Dermis blood vessel endothelial cell (primary cell): ENCODE measurements at places on chromosomes 3 and 15. TPM values are rescaled to one million over a fixed set of nuclear protein-coding genes. Genes with fewer than 3 reads are reported as not detected.

IQCB1 gene
- total RNA-seq = 10.6 and 15.5 TPM in 2 replicates

UACA gene
- total RNA-seq = 170 and 185 TPM in 2 replicates

PATL2 gene
- 0.09 and 0.17 TPM in 2 replicates for total RNA-seq

GRCh38 chr3:58009026-58009748, 965 bp downstream of the FLNB start:
- DNase-seq = peak; percentile 24

DNA sequence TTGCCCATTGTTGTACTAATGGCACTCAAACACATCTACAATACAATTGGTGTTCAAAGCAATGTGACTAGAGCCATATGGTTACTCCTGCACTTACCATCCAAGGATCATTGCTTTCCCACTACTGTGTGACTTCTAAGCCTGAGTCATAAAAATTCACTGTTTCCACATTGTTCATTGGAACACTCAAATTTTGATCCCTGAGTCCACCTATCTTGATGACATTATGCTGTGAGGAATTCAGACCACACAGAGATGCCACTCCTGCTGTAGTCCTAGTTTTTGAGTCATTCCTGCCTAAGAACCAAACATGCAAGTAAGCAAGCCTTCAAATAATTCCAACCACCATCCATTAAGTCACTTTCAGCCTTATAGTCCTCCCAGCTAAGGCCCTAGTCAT, 176.2 kb downstream of the EFHB start:
- DNase-seq = no peak

DNA sequence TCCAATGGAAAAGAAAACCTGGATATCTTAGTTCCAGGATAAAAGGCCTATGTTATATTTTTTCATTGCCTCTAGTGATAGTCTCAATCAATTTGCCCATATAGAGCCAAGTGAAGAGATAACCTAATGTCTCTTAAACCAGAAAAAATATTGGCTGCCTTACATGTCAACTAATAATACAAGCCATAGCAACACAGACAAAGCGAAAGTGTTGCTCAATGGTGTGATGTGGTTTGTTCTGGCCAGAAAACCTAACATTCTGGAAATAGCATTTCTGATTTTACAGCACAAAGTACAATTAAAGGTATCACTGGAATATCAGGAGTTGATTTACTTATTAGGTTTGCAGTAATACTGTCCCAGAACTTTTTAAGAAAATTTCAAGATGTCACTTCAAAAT, 101.5 kb downstream of the ATP8B4 start:
- no peak for DNase-seq

DNA sequence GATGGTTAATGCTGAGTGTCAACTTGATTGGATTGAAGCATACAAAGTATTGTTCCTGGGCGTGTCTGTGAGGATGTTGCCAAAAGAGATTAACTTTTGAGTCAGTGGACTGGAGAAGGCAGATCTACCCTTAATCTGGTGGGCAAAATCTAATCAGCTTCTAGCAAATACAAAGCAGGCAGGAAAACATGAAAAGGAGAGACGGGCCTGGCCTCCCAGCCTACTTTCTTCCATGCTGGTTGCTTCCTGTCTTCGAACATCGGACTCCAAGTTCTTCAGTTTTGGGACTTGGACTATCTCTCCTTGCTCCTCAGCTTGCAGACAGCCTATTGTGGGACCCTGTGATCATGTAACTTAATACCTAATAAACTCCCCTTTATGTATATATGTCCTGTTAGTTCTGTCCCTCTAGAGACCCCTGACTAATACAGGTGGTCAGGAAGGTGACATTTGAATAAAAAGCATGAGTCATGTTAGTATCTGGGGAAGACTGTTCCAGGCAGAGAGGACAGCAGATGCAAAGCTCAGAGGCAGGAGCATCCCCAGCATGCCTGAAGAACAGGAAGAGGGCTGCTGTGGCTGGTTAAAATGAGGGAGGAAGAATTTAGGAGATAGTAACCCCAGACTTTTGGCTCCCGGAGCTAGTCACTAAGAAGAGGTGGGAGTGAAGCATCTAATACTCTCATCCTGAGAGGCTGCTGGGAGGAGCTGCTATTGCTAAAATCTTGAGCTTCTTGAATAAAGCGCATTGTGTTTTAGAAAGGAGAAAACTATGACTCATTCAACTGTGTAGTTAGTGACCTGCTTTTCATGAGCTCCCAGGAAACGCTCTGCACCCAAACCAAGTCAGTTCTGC, 207.4 kb upstream of the HES1 start:
- no peak for DNase-seq

DNA sequence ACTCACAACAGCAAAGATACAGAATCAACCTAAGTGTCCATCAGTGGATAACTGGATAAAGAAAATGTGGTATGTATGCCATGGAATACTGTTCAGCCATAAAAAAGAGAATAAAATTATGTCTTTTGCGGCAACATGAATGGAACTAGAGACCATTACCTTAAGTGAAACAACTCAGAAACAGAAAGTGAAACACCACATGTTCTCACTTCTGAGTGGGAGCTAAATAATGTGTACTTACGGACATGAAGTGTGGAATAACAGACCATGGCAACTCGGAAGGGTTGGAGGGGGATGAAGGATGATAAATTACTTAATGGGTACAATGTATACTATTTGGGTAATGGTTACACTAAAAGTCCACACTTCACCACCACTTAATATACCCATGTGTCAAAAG, 600.6 kb downstream of the MAGI1 start:
- no peak for DNase-seq

DNA sequence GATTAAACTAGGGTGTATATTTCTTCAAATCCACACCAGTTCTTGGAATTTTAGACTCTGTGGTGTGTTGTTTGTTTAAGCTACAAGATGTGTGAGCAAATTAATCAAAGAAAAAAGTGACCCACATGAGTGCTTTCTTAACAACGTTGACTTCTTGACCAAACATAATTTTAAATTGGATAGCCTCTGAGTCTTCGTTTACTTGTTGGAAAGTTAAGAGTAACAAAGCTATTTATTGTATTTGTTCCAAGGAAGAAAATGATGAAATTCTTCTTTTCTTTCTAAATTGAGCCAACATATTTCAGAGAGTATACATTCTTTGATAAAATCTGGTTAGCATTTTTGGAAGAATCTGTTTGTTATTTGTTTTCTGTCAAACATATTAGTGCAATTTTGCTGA, 99.9 kb upstream of the IGSF10 start:
- no peak for DNase-seq

DNA sequence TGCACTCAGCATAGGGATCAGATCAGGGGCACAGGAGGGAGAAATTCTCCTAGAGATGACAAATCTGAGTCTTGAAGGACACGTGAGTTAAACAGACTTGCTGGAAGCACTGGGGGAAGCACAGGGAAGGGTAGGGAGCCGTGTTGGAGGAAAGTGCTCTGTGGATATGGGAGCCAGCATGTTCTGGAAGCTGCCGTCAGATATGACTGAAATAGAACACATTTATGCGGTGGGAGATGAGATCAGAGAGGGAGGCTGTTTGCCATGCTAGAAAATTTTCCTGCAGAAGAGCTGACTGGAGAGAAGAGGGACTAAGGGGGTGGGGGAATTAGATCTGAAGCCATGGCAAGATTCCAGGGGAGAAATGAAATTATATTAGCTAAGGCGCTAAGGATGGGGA, 1.8 kb downstream of the TAMM41 start:
- DNase-seq = no peak

GRCh38 chr3:12142476-12142875, 16.2 kb downstream of the TIMP4 start:
- DNase-seq = no peak

DNA sequence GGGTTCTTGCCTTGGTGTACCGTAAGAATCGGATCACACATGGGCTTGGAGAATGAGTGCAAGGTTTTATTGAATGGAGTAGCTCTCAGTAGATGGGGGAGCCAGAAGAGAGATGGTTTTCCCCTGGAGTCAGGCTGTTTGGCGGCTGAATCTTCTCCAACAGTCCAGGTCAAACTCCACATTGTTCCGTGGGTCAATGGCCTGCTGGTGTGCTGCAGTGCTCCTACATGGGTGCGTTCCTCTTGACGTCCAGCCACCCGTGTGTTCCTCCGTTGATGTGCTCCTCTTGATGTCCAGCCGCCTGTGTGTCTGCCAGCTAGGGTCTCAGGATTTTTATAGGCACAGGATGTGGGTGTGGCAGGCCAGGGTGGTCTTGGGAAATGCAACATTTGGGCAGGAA, 69.3 kb upstream of the AGBL1 start:
- no peak for DNase-seq

DNA sequence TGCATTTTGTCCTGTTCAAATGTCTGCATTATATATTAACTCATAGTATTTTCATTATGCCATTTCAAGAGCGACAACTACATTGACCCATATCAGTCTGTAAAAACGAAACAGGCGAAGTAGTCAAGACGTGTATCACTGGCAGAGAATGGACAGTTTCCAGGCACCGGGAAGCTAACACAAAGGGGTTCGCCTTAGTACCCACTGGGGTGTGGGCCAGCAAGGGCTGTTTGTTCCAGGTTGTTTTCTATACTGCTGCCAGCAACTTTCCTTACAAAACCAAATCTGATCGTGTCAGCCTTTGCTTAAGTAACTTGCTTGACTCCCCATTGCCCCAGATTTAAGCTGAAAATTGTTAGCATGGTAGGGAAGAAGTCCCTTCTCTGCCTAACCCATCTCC, 87.1 kb downstream of the CGNL1 start:
- no peak for DNase-seq

DNA sequence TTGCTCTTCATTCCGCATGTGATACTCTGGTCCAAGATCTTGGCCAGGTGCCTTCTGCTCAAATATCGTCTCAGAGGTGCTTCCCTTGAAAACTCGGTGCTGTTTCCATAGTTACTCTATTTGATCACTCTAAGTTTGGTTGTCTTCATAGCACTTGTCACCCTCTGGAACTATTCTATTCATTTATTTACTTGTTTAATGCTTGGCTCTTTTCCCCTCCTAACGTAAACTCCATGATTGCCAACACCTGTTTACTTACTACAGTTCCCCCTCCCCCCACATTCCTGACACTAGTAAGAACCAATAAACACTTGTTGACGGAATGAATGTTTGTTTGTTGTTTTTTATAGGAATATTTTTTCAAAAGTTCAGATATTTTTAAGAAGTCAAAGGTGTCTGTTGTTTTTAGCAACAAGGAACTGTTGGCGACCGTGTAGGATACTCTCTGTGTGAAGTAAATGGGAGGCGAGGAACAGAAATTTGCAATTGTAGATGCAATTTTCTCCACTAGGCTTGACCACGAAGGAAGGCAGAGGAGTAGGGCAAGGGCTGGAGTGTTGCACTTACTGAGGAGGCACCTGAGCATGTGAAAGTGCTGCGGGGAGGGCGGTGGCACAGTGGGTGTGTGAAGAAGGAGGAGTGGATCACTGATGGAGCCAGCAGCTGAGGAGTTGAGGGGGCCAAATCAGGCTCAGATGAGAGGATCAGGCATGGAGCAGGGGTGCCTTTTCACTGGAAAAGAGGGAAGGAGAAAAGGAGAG, 48.4 kb downstream of the MOBP start:
- no peak for DNase-seq

DNA sequence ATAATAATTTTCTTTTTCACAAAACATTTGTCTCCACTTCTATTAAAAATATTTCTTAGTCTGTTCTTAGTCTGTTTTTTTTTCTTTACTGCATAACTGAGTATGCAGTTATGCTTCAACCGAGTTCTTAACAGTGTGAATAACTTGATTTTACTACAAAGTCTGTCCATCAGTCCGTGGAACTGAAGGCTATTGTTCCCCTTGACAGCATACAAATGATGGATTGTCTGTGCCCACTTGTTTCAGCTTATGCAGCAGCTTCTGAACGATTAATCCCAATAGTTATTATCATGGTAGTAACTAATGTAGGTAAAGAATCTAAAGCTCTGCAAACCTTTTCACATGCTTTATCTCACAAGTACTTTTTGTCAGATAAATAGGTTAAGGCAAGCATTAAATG, 150.7 kb downstream of the SSR3 start:
- DNase-seq = no peak

DNA sequence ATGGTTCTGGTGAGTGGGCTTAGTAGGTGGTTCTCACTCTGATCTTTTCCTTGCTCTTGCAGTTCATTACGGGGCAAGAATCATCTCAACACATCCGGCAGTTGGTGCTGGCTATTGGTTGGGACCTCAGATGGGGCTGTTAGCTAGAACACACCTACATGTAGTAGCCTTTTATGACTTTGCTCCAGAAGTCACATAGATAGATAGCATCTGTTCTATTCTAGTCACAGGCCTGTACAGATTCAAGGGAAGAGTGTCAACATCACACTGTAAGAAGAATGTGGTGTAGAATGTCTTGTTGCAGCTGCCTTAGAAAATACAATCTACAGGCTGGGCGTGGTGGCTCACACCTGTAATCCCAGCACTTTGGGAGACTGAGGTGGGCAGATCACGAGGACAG, 15.1 kb downstream of the RAB5A start:
- DNase-seq = no peak

DNA sequence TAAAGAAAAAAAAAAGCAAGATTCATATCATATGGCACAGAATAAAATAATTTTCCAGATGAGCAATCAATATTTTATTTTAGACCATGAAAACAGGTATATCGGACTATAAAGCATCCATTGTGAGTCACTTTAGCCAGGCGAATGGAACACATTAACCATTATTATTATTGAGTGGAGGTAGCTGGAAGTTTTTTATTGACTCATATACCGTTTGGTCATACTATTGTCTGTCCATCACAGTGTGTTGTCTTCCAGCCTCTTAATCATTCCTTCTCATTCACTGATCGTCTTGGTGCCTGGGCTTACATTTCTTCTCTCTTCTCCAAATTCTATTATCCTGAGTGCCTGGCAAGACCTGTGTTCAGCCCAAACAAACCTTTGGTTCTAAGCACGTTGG, 634.8 kb downstream of the MECOM start:
- DNase-seq = no peak

DNA sequence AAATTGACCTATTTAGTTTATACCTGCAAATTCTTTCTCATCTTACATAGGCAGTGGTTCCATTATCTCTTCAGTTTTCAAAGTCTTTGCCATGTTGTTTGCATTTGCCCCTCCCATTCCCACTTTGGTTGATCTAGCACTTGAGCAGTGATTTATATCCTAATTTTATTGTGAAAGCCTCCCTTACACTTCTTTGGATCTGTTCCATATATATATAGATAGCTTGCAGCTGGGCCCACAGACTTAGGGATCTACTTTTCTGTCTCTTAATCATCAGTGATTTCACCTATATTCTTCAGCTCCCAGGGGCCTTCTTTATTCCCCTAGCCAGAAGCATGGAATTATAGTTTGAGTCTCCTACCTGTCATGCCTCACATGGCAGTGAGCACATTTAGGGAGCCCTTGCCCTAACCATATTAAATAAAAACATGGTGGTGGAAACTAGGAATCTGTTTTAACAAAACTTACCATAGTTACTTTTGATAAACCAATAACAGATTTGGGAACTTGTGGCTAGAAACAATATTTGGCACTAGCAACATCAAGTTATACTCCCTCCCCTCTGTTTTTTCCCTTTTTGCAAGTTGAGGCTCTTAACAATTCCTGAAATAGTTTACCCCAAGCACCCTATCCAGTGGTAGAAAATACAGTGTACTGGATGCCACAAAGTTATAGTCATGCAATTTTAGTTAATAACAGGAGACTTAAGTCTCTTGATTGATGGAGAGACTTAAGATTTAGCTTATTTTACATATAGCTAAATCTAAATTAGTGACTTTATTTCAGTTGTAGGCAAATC, 41.7 kb downstream of the ARIH1 start:
- DNase-seq = no peak
